ENCODE measurements at places on chromosomes 6 and 20.

DNA sequence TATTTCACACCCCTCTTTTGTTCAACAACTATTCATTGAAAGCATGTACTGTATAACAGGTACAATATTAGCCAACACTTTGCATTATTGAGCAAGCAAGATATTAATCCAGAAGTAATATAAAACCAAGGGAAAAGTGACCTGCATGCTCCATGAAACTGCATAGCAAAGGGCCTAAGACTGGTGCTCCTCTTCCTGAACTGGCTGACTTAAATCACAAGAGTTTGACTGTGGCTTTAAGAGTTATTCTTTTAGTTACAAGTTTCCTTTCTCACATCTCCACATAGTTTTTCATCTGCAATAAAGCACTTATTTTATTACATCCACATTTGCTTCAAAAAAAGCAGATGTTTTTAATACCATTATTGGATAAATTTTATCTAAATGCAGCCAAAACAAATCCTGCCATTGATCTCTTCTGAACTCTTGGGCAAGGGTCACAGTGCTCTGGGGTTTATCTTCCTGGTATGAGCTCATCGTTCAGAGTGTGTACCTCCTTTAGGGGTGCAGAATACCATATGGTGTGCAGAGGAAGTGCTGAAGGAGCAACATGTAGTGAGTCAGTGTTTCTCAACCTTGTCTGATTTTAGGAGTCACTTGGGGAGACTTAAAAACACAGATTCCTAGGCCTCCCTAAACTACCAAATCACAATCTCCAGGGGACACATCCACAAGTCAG, 1225.9 kb upstream of the MAP3K7 start:
- no peak for DNase-seq

GRCh38 chr6:52155791-52156576, 30.2 kb upstream of the IL17A start:
- DNase-seq = no peak

DNA sequence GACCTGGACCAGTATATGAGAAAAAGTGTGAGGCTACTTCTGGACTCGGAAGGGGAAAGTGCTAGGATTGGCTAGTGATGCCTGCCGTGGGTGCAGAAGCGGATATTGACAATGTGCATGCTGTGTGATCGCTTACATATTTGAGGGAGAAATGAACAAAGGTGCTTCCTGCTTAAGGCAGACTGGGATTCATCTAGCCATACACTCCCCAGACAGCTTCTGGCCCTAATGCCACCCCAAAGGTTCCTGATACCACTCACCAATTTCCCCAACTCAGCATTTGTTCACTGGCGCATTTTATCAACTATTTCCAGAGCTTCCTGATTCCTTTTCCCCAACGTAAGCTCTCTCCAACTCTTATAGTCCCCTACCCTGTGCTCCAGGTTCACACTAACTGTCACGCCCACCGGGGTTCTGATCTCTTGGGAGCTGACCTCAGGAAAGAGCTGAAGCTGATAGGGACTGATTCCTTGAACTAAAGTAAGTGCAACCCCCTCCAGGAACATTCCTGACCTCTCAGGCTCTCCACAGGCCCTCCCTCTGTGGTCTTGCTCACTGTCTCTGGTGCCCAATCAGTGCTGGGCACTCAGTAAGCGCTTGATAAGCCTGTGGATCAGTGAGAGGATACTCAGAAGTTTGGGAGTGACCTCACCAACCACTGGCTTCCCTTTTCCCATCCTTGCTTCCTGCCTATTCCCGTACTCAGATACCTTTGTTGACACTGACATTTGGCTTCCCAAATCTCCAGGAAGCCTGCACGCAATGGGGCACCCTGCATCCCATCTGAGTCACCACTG, 73.3 kb downstream of the MRPL14 start:
- DNase-seq = no peak

DNA sequence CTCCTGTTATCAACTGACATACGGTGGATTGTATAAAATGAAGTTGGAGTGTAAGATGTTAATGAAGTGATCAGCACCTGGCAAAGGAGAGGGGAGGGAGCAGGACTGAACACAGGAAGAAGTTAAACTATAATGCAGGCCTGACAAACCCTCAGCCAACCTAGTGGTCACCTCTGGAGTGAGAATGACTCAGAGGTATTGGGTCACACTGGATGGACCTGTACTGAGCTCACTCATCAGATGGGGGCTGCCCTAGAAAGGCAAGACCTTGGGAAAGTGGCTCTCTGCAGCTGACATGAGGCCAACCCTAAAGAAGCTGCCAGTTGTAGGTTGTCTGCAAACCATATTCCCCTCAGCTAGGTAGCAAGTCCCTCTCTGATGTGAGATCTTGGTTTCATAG, 193.3 kb upstream of the HTR1E start:
- DNase-seq = no peak

- DNase-seq = no peak
Observed at GRCh38 chr6:89589297-89590025, 49.1 kb downstream of the LYRM2 start.

DNA sequence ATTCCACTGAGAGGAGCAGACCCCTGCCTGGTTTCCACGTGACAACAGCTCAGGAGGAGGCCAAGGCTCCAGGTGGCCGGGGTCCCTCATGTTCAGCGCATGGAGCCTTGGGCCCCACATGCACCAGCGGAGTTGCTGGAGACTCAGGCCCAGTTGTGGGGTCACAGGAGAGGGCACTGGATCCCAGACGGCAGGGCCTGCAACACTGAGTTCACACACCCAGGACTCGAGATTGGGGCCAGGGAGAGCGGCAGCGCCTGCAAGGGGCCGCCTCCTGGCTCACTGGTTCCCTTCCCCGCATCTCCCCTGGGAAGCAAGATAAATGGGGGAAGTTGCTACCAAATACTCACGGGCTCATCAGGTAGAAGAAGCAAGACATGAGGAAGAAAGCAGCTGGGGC, 348.1 kb downstream of the ZFAND3 start:
- DNase-seq = no peak

GRCh38 chr6:21219241-21219640, 374.3 kb upstream of the SOX4 start:
- no peak for DNase-seq

DNA sequence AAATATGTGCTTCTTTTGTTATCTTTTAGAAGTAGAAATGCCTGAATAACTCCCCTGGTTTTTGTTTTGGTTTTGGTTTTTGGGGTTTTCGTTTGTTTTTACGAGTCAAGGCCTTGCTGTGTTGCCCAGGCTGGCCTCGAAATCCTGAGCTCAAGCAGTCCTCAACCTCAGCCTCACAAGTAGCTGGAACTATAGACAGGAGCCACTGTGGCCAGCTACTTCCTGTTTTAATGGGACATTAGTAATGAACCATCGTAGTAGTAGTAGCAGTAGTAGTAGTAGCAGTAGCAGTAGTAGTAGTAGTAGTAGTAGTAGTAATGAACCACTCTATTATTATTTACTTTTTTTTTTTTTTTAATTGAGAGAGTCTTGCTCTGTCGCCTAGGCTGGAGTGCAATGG, 66.0 kb downstream of the UBR2 start:
- DNase-seq = no peak

DNA sequence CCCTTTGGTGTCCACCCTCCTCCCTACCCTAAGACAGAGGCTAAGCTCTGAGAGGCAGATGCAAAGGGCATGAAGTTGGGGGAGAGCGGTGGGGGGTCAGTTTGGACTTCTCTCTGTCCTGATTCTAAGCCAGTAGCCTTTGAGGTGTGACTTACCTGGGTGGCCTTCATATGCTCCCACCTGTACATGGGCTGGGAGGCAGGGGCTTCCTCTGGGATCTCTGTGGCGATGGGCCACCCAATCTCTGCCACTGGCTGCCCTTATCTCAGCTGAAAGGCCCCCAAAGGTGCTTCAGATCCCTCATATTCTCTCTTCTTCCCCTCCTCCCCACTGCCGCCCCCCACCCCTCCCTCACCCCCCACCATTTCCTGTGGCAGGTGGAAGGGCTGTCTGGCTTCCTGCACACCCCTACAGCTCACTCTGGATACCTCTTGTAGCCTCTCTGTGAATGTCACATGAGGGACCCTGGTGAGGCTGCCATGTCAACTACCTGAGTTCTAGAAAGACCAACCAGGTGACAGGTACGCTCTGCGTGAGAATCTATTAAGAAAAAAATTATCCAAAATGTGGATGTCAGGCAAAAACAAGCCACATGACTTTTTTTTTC, 34.0 kb downstream of the PNLDC1 start:
- DNase-seq = no peak

GRCh38 chr6:27791182-27791943, 120.8 kb downstream of the OR2B2 start:
- DNase-seq = no peak

- no peak for DNase-seq
Observed at GRCh38 chr20:478010-478948, 15.9 kb upstream of the TBC1D20 start.

GRCh38 chr6:3349388-3350251, 90.9 kb downstream of the PSMG4 start:
- no peak for DNase-seq

GRCh38 chr6:162862941-162863340, 135.2 kb downstream of the PACRG start:
- no peak for DNase-seq

GRCh38 chr6:52654592-52654991, 16.3 kb upstream of the TMEM14A start:
- no peak for DNase-seq

Data from nucleus accumbens (tissue), 56 donors.